ENCODE measurements at places on chromosomes 5 and 9. TPM values are rescaled to one million over a fixed set of nuclear protein-coding genes. Genes with fewer than 3 reads are reported as not detected.

Gene ANKRD18A
- total RNA-seq, result 4.5 TPM

Gene SLC34A1
- not detected for total RNA-seq

Gene PLEKHG4B
- total RNA-seq, result 0.06 TPM

Gene SLC12A7
- total RNA-seq, result 134 TPM

Gene TMEM8B
- total RNA-seq, result 21.4 TPM
